ENCODE measurements at places on chromosomes 1 and 21.
A peak's percentile ranks its signal among the peaks of the same experiment; 100 is the strongest.

DNA sequence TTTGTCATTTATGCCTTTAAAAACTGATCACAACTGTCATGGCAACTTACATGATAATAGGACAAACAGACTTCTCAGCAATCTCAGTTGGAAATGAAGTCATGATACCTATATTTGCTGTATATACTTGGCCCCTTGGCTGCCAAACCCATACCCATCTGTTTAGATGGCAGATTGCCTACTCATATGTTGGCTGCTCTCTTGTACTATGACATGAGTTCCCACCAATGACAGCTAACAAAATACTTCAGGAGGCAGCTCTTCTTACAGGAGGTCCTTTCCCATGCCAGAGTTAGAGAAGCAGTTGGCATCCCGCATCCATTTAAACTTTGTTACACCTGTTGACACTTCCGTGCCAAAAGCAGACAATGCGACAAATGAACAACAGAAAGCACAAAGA lies 603.1 kb upstream of the ADGRL2 start:
- no peak for DNase-seq

GRCh38 chr1:228739826-228740225 lies 4.5 kb downstream of the RHOU start:
- no peak for DNase-seq

GRCh38 chr1:198888379-198888943 lies 249.6 kb downstream of the PTPRC start:
- no peak for DNase-seq

GRCh38 chr1:166169182-166169581 lies 2.4 kb upstream of the FAM78B start:
- no peak for DNase-seq

DNA sequence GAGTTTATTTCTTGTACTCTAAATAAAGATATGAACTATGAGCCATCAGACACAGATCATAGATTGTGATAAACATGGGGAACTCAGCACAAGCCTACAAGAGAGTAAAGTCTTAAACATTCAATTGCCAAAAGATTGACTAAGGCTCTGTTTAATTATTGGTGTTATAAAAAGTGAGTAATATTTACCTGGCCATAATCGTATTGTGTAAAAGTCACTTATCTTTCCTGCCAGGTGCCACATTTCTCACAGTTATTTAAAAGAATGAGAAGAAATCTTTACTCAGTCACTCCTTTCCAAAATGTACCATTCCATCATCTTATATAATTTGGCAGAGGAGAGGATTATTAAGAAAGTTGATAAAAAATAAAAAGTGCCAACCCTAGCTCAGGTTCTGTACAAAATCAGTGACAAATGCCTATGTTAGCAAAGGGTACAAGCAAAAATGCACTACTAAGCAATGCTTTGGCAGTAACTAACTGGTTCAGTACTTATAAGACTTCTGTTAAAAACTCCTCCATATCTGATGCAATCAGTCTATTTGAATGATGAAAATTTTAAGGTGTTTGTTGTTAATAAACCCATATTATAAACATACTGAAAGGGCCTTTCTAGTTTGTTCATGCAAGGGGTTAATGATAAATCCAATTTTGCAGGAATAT lies 5.8 kb upstream of the NR5A2 start:
- no peak for DNase-seq

GRCh38 chr1:244405856-244406255 lies 45.9 kb downstream of the ADSS2 start:
- DNase-seq, result no peak

- no peak for DNase-seq
Measured at GRCh38 chr1:241614144-241614543, 26.0 kb downstream of the CHML start.

DNA sequence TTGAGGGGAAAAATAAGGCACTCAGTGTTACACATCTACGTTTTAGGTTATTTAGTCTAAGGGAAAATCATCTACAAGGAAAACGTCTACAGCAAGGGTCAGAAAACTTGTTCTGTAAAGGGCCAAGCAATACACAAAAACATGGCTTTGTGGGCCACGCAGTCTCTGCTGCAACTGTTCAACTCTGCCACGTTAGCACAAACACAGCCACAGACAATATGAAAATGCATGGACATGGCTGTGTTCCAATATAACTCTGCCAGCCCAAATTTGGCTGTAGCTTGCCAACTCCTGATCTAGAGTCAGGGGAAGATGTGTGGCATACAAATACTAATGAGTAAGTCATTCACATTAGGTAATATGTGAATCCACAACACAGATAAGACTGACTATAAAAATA lies 40.7 kb downstream of the COA6 start:
- no peak for DNase-seq

- DNase-seq, result no peak
Measured at GRCh38 chr1:38210021-38210894, 163.7 kb upstream of the POU3F1 start.

DNA sequence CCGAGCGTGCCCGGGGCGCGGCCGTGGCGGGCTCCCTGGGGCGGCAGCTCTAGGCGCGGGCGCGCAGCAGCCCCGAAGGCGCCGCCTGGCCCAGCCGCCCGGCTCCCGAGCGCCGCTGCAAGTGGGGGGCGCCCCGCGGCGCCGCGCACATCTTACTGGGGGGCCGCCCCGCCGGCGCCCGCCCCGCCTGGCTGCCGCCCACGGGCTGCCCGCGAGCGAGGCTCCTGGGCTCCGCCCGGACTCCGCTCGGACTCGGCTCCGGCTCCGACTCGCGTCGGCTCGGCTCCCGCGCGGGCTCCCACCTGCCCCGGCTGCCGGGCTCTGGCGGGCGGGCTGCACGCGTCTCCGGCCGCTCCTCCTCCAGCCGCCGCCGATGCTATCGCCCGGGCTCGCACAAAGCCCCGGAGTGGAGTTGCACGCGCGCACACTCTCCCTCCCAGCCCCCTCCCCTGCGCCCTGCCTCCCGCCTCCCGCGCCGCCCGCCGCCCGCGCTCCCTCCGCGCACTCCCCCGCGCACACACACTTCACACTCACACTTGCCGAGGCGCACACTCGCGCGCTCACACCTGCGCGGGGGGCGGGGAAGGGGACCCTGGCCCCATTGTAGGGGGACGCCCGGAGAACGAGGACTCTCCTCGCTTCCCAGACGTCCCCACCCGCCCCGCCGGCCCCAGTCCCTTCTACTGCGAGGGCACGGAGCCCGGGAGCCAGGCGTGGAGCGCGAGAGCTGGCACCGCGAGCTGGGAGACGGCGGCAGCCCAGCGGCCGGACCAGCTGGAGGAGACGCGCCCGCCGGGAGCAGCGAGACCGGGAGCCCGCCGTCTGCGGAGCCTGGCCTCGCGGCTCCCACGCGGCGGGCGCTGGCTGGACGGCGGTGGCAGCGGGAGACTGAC lies at the start of gene GRIK3:
GRIK3 (minus strand) TSS at position 395 of the 893 bp plus-strand sequence. CDS start 407 bp downstream, outside the sequence.
- peak; percentile 78 for DNase-seq

- peak; percentile 48 for DNase-seq
Measured at GRCh38 chr21:14451546-14451945, 68.6 kb upstream of the HSPA13 start.

DNA sequence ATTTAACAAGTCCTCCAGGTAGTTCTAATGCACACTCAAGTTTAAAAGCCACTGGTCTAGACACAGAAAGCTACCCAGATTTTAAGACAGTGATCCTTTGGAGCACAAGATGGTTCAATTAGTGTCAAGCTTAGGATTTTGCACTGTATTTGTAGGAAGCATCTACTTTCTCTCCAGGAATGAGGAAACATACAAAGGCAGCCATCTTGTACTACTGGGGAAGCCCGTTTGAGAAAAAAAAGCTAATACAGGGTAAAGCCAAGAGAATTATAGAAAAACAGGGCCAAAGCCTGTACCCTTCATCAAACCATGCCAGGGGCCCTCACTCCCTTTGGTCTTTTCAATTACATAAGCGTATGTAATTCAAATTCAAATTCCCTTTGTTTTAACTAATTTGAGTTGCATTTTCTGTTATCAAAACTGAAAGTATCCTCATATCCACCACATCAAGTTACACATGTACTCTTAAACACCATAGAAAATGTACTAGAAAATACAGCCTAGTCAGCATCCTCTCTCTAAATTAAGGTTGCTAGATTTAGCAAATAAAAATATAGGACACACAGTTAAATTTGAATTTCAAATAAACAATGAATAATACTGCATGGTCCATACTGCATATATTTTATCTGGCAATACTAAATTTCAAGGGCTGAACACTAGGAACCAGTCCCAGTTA lies 17.4 kb downstream of the PIK3R3 start:
- no peak for DNase-seq

GRCh38 chr1:27577504-27578188 lies 26.3 kb downstream of the AHDC1 start:
- DNase-seq, result peak; percentile 42

DNA sequence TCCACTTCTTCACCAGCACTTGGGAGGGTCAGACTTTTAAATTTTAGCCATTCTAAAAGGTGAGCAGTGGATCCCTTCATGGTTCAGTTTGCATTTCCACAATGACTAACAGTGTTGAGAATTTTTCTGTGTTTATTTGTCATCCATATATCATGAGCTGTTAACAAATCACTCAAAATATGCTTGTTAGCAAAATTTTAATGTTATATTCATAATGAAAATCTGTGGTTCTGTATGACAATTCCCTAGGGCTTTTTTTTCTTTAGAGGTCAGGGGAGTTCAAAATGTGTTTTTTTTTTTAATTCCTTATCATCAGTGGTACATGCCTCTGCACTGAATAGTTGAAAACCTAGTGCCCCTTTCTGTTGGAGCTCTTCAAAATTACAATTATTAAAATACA lies 682.2 kb upstream of the ADGRL2 start:
- no peak for DNase-seq

- DNase-seq, result no peak
Measured at GRCh38 chr1:117933769-117934168, 4.2 kb downstream of the WDR3 start.
